ENCODE measurements at places on chromosomes 13 and 19.

DNA sequence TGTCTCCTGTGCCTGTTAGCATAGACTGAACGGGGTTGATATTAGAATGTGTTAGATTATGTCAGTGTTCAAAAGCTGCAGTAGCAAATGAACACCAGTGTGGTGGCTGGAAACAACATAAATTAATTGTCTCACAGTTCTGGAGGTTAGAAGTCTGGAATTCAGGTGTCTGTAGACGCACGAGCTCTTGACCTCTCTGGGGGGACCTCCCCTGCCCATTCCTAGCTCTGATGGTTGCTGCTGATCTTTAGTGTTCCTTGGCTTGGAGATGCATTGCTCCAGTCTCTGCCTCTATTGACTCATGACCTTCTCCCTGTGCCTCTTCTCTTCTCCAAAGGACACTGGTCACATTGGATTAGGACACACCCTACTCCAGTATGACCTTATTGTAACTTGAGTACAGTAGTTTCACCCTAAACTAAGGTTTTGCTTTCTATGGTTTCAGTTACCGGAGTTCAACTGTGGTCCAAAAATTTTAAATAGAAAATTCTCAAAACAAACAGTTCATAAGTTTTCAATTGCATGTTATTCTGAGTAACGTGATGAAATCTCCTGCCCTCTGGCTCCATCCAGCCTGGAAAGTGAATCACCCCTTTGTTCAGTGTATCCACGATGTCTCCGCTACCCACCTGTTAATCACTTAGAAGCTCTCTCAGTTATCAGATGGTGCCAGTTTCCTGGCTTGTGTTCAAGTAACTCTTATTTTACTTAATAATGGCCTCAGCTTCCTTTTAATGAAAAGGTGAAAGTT, 273.2 kb downstream of the MYO16 start:
- no peak for DNase-seq

- DNase-seq: no peak
These were observed 2.6 kb downstream of the PTPRS start for GRCh38 chr19:5337708-5338655.

GRCh38 chr13:44243198-44243857, 130.3 kb upstream of the SERP2 start:
- peak; percentile 60 for DNase-seq

- DNase-seq: no peak
These were observed 1.5 kb downstream of the ZNF576 start for GRCh38 chr19:43597876-43598275.

DNA sequence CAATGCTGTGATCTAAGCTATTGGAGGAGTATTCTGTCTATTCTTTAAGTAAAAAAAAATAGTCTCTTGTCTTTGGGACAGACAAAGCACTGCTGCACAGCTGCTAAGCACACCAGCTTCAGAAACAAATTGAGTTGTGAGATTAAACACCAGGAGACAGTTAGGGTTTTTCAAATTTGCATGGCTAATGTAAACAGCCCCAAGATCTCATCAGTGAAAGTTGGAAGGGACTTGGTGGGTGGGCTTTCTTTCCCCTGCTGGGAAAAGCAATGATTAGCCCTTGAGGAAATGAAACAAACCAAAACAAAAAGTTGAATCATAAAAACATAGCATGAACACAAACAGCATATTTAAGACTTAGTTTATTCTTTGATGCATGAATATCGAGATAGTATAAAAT, 143.6 kb upstream of the SLITRK1 start:
- DNase-seq: no peak

- DNase-seq: no peak
These were observed 220.3 kb downstream of the POU4F1 start for GRCh38 chr13:78383071-78383484.

GRCh38 chr13:49395451-49395865, 48.4 kb downstream of the CAB39L start:
- DNase-seq: peak; percentile 36
